ENCODE measurements at places on chromosomes 2 and 18.

DNA sequence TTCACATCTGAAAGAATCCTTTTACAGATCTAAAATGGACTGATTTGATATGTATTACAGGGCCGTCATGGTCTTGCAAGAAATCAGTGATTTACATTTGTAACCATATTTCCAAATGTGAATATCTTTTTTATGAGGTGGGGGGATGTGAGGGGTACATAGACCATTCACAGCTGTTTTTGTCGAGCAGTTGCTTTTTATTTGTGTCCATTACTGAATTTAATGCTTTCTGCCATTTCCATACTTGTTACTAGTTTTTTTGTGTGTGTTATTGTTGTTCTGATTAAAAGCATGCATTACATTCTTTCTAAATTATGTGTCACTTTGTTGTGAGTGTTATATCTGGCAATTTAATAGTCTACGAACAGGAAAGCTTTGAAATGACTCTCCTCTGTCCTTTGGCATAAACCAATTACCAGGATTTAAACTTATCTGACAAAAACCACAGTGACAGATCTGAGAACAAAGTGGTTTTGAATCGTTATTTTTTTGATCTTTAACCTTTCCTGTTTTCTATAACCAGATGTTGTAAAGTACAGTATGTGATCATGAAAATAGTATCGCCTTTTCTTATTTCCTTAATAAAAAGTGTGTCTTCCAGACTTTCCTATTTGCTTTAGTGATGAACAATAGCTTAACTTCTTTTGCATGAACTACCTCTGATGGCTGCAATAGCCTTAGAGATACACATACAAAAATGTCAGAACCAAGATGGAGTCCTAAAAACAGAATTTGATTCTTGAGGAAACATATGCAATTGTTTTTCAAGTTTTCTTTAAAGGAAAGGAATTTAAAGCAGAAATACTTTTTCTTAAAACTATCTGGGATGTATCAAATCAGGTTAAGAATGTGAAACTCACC is 354.2 kb upstream of the ACVR2A start:
- no peak for DNase-seq

DNA sequence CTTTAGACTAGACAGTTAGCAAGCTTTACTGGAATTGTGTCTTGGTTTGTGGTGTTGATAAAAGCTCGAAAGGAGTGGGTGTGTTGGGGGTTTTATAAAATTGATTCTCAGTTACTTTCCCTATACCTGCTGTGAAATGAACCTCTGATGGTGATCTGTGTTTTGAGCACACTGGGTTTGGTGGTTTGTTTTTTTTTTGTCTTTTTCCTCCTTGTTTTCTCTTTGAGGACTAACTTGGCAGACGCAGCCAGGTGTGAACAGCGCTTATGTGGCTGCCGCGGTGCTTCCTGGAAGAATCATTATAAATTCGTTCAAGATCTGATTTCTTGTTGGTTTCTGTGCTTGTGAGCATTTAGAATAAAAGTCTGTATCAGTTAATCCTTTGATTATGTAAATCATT is 28.5 kb downstream of the GRHL1 start:
- DNase-seq: no peak

- DNase-seq: no peak
These were observed 29.4 kb downstream of the KANSL3 start for GRCh38 chr2:96608469-96609455.

DNA sequence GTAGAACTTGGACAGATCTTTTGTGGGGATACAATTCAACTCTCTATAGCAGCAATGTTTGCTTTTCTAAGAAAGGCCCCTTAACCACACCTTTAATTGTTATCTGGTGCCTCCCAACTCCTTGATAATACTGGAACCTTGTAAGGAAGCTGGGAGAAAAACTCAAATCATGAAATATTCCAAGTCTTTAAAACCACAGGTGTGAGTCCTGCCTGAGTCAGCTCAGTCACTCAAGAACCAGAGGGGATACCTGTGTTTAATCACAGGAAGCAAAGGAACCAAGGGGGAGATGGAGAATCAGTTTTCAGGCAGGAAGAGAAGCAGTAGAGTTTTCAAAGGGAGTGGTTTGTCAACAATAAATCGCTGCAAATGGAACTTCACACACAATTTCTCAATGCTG is 159.9 kb downstream of the LAMA3 start:
- DNase-seq: no peak

DNA sequence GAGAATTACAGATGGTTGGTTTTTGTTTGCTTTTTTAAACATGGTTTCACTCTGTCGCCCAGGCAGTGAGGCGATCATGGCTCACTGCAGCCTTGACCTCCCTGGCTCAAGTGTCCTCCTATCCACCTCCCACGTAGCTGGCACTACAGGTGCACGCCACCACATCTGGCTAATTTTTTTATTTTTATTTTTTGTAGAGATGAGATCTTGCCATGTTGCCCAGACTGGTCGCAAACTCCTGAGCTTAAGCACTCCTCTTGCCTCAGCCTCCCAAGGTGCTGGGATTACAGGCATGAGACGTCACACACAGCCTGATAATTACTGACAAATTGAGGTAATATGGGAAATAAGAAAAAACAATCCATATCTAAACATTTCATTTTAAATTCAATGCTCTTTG is 110.5 kb upstream of the ZSWIM2 start:
- no peak for DNase-seq

DNA sequence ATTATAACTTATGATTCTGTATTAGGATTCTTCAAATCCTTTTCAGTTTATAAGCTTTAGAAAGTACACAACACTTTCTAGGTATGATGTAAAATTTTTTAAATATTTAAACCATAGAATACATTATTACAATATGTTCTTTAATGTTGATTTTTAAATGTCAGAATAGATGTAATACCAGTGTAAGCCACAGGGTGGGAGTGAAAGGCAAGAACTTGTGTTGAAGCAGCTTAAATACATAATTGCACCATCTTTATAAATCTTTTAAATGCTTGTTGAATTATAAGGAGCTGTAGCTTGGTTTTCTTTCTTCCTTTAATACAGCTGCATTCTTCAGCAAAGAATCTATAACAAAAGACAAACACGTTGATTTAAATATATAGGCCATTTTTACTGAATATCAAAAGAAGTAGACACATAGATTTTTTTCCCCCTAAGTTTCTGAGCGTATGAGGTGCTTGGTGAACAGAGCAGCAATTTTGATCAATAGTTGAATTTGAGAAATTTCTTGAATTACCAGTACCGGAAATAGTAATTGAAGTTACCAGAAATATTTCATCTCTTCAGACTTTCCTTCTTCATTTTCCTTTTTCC is 63.0 kb downstream of the TANK start:
- peak; percentile 60 for DNase-seq

DNA sequence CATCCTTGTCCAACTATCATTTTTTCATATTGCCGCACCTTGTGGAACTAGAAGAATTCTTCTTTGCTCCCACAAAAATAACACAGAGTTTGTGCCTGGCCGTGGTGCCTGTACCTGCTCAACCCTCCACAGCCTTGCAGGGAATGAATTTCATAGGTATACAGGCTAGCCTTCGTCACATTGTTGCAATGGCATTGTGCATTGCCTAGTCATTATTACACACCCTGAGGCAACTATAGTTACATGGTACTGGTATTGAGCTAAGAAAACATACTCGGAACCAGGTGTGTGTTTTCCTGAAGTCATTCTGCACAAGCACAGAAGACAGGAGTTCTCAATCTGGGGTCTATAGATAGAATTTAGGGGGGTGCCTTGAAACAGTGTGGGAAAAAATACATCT is 188.0 kb upstream of the CTAGE1 start:
- no peak for DNase-seq

Data from AML-193 (cell line).